ENCODE measurements at places on chromosomes 13 and 19.

- DNase-seq: no peak
These were observed 150.0 kb downstream of the DPF1 start for GRCh38 chr19:38073841-38074685.

DNA sequence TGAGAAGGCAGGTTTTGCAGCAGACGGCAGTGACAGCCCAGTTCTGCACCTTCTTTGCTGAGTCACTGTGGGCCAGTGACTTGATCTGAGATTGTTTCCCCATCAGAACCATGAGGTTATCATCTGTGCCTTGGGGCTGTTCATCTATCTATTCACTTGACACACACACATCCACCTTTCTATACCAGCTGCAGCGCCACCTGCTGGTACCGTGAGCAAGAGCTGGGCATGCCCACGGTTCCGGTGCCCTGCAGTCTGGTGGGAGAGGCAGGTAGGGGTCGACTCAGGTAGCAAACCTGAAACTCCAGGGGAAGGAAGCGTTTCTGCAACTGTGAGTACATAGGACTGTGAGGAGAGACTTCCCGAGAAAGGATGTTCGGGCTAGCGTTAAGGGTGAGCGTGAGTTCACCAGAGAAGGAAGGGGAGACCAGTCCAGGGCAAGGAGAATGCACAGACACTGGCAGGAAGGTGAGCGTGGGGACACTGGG is 7.5 kb upstream of the LIN7B start:
- DNase-seq: peak; percentile 69

- no peak for DNase-seq
These were observed 910.8 kb upstream of the SLITRK6 start for GRCh38 chr13:86710013-86710412.

DNA sequence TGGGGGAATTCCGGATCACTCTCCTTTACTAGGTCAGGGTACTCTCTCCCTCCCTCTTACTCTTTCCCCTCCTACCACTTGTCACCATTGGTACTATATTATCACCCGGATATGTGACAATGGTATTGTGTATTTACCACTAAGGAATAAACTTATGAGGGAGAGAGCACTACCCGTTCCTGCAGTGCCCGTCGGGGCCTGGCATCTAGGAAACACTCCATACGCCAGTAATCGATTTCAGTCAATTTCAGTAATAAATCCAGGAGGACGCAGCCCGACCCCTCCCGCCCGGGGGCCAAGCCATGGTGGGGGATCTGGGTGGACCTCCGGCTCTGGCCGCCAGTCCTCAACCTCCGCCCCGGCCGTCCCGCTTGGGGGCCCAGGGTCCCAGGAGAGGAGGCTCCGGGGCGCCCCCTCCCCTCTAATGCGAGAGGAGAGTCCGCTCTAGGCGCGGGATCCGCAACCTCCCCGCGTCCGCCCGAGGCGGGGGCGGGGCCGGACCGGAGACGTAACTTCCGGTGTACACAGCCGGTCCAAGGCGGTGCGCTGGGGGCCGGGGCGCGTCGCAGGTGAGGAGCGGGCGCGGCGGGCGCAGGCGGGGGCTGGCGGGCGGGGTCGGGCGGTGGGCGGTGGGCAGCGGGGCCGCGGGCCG is at the start of gene GARRE1:
Gene GARRE1, plus strand, starts transcription at position 509 of the 652 bp plus-strand sequence. CDS start 45,920 bp downstream, outside the sequence.
- peak; percentile 80 for DNase-seq

DNA sequence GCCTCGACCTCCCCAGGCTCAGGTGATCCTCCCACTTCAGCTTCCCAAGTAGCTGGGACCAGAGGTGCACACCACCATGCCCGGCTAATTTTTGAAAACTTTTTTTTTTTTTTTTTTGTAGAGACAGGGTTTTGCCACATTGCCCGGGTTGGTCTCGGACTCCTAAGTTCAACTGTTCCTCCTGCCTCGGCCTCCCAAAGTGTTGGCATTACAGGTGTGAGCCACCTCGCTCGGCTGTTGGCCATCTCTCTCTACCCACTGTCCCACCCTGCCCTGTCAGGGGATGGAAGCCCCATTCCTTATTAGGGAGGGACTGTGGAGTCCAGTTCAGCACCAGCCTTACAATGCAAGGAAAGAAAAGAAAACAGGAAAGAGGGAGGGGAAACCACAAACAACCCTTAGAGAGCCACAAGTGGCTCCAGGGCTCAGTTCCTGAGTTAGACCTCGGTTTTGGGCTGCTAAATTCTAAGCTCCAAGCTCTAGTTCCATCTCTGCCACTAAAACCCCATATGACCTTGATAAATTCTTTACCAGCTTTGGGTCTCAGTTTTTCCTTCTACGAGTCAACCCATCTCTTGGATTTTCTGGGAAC is 31.7 kb downstream of the ACTL9 start:
- no peak for DNase-seq

DNA sequence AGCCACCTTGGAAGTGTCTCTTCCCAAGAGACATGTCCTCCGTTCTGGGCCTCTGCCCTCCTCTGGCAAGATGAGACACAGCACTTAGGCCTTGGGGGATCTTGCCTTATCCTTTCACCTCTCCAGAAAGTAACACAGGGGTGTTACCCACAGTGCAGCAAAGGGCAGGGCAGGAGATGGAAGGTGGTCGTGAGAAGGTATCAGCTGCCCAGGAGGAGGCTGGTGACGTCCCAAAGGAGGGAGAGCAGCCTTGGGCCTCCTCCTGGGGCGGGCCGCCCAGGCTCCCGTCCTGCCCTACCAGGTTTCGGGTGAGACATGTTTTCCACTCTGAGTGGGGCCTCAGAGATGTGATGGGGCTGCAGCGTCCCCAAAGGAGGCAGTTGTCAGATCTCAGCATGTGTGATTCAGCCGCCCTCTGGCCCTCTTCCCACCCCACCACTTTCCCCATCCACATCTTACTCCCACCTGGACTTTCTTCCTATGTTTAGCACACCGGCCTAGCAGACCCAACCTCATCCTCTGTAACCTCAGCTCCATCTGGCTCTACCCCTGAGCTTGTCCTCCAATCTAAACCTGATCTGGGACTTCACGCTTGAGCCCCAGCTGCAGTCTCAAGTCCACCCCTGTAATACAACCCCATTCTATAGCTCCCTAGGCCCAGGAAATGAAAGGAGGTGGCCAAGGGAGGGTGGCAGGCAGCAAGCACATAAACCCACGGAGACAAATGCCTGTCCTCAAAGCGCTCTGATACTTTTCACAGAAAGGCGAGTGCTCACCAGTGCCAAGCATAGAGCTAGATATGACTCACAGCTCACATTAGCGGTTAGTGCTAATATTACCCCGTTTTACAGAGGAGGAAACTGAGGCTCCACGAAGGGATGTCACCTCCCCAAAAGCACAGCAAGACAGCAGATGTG is 9.3 kb downstream of the POU2F2 start:
- no peak for DNase-seq
